Activated CD4-positive, alpha-beta T cell treated with anti-CD3 and anti-CD28 coated beads for 4 hours (primary cell): ENCODE measurements at places on chromosomes 5 and 9.

GRCh38 chr9:6944093-6944551, 186.3 kb downstream of the KDM4C start:
- no peak for DNase-seq

DNA sequence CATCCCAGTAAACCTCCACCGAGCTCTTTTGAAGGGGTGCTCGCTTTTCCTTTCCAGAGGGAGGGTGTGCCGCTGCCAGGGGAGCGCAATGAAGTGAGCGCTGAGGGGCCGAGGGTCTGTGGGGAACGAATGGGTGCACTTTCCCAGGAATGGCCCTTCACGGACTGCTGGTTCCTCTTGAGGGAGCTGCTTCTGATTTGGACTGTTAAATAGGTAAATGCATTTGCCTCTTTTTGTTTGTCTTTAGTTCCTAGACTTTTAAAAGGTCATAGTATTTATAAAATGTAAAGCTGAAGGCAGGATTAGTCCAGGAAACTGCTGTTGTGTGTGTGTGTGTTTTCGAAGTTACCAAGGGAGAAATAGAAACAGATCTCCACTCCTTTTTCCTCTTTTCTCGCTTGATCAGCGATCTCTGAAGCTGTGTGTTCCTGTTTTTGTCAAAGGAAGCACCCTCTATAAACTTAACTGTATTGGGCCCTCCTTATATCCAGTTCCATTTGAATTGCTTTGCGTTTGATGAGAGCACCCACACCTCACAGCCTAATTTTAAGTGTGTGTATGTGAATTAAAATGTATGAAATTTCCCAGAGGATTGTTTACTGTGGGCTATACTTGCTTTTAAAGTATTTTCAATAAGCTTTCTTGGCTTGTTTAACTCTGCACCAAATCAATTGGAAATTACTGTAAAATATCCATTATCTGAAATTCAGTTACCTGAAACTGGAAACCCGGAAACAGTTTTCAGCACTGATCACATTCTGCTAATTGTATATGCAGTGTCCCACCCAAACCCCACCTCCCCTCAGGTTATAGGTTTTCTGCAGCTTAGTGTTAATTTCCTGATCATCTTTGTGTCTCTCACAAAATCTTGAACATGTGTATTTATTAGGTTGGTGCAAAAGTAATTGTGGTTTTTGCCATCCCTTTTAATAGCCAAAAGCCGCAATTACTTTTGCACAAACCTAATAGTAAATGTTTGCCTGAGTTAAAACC, 966 bp downstream of the SNX2 start:
- DNase-seq, result no peak

DNA sequence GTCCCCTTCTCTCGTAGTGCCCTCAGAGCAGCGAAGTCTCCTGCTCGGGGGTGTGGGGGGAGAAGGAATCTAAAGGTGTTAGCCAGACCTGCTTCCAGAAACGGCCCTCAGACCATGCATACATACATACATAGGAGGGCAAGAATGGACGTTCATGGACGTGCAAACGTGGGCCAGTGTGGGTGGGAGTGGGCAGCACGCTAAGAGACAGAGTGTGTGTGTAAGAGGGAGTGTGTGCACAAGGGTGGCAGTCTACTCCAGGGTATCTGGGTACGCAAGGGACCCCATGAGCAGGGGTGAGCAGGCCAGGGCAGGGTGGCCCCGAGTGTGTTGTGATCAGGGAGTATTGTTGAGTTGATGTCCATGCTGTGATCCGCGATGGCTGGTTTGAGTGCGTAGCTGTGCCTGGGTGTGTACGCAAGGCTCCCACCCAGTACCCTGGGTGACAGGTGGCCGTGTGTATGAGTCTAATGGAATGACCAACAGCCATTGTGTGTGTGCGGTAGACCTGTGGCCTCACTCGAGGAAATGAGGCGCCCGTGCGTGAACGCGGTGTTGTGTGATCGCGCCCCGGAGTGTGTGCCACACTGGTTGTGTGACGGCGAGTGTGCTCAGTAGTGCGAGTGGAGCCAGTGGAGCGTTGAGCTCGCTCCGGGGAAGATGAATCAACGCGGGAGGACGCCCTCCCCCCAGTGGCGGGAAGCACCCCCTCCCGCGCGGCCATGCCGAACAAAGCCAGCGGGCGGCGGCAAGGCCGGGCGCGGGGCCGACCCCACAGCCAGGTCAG, 826 bp downstream of the GPRIN1 start:
- DNase-seq, result peak; percentile 46

DNA sequence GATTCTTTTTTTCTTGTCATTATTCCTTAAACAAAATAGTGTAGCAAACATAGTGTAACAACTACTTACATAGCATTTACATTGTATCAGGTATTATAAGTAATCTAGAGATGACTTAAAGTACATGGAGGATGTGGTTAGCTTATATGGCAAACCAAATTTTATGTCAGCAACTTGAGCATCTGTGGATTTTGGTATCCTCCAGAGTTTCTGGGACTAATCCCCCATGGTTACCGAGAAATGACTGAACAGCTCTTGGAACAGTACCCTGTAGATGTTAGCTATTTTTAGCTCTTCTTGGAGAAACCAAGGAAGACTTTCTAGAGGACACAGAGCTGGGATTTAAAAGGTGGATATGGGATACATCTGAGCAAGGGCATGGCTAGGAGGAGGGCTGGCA, 157.6 kb upstream of the KLF4 start:
- DNase-seq, result no peak

DNA sequence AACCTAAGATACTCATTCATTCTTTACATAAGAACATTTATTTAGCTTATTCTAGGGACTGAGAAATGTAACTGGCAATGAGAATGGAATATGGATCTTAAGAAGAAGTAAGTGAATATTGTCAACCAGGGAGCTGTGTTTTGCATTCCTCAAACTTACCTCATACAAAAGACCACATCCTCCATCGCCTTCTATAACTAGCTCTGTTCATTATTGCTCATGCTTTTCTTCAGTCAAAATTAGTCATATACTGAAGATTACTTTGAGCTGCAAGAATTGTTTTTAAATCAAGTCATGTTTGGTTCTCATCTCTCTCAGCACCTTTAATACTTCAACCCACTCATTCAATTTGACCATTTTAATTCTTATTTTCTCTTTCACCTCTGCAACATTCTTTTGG, 140.3 kb upstream of the RASA1 start:
- DNase-seq, result no peak
